ENCODE measurements at places on chromosomes 13 and 19.

- DNase-seq, result no peak
These were observed 34.1 kb downstream of the ZAR1L start for GRCh38 chr13:32281096-32281495.

GRCh38 chr19:37855098-37855497 is 51.3 kb downstream of the WDR87 start:
- DNase-seq, result peak; percentile 67

- DNase-seq, result no peak
These were observed 162.0 kb downstream of the TM9SF2 start for GRCh38 chr13:99663185-99663825.

- DNase-seq, result no peak
These were observed 103.2 kb upstream of the VSTM2B start for GRCh38 chr19:29422486-29423085.

DNA sequence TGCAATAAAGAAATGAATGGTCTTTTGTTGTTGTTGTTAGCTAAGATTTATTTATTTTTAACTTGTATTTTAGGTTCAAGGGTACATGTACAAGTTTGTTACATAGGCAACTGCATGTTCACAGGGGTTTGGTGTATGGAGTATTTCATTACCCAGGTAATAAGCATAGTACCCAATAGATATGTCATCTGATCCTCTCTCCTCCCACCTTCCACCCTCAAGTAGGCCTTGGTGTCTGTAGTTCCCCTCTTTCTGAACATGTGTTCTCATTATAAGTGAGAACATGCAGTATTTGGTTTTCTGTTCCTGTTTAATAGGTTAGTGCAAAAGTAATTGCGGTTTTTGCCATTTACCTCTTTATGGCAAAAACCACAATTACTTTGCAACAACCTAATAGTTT is 554.1 kb downstream of the TBC1D4 start:
- no peak for DNase-seq

DNA sequence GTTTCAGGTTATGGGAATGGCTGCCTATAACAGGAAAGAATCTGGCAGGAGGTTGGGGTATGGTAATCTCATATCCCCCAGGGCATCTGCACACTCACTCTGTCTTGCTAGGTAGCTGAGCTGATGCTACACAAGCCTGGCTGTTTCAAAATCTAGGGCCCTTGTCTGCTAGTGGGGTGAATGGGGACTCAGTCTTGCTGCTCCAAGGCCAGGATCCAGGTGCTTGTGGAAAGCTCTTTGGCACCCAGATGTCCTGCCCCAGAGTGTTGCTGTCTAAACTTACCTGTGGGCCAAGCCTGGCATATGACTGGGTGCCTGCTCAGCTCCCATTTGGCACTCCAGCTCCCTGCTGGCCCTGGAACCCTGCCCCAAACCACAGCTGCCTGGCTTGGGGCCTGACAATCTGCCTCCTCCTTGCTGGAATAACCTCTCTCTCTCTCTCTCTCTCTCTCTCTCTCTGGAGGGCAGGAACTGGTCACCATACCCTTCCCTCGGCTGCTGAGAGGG is 158.1 kb upstream of the TSC22D1 start:
- DNase-seq, result no peak

GRCh38 chr19:2533686-2534422 is 57.9 kb downstream of the GADD45B start:
- DNase-seq, result no peak
